Left ventricle myocardium superior (tissue), 1 donor: ENCODE measurements at places on chromosomes 6 and 20. TPM values are rescaled to one million over a fixed set of nuclear protein-coding genes. Genes with fewer than 3 reads are reported as not detected.

The RGS17 gene
- total RNA-seq: 0.05 TPM

The FILIP1 gene
- total RNA-seq: 156 TPM

The LRRC73 gene
- total RNA-seq: 1.0 TPM

The MICA gene
- total RNA-seq: 10.3 TPM

The EPPIN gene
- not detected for total RNA-seq

The USP49 gene
- total RNA-seq: 1.3 TPM

DNA sequence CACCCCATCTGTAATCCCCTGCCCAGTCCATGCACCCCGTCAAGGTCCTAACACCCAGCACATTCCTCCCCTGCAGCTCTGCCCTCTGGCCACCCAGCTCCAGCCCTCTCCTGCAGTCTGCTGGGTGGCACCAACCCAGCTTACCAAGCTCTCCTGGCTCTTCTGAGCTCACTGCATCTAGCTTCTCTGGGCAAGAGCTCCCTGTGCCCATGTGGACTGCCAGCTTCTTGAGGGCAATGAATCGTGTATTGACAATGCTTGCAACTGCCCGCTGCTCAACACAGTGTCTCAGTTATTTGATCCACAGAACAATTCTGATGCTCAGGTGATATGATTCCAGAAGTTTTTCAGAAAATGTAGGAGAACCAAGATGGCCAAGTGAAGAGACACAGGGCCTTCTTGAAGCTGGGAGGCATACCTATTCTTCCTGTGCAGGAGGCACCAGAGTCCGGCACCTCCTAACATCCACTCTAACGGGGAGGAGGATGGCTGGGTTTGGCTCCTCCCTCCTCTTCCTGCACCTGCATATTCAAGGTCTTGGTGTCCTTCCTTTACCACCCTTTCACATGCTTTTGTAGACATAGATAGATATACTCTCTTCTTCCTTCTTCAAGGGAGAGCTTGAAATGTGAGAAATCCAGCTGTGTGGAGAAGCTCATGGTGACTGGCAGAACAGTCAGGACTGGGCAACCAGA is 85.6 kb downstream of the TRERF1 start:
- no peak for DNase-seq

- DNase-seq: no peak
Observed at GRCh38 chr20:11937230-11937629, 19.5 kb downstream of the BTBD3 start.

GRCh38 chr6:40718401-40718800 is 131.2 kb upstream of the LRFN2 start:
- DNase-seq: no peak

DNA sequence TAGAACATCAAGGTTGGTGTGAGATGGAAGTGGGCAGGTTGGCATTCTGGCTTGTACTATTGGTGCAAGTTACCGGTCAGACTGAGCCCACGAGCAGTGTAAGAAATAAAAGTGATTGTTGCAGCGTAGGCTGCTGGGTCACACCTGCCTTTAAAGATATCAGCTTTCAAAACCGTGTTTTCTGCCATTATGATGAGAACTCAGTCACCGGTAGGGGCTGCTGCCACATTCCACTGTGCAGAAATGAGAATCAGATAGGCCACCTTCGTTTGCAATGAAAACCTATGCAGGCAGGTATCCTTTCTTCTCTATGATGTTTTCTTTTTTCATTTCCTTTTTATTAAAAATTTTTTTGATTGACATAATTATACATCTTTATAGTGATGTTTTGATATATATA is 168.5 kb downstream of the MYLK4 start:
- no peak for DNase-seq

GRCh38 chr6:144248476-144249301 is 36.4 kb upstream of the UTRN start:
- DNase-seq: no peak

DNA sequence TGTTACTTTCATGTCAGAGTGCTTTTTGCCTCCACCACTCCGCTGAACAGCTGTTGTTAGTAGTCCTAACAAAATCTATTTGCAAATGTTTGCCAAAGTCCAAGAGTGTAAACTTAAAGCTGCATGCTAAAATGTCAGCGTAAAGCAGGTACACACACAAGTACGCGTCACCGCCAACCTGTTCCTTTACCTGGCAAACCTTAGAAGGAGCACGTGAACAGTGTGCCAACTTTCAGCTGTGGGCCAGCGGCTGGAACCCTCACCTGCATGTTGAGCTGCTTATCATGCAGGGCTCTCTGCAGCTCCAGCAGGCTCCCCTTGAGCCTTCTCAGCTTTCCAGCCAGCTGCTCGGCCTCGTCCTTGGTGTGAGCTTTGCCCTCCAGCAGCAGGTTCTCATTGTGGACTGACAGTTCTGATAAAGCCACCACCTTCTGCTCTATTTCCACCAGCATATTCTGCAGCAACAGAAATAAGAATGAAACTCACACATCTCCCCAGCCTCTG is 359.3 kb downstream of the SYNE1 start:
- peak; percentile 73 for DNase-seq

DNA sequence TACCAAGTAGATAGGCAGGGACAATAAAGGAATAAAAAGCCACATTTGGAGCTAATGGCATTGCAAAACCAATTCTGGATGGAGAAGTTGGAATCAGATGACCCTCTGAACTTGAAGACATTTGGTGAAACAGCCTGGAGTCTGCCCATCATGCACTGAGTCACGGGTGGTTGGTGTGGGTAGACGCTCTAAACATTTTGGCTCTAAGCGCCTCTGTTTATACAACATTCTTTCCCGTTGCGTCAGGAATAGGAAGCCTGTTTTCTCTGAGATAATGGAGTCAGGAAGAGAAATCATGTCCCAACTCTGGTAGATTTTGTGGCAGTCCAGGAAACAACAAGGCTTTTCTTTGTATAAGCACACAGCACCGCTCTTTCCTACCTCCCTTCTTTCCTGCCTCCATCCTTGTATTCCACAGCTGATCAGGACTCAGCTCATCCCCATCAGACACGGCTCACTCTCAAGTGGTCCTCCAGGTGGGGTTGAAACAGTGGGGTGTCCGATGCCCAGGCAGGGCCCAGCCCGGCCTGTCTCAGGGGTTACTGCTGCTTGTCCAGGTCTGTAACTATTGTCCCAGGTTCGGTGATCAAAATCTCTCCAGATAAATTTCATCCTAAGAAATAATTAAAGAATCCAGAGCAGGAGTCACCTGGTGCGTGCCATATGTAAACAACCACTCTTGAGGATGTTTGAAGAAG is 12.1 kb upstream of the RAMACL start:
- DNase-seq: no peak

DNA sequence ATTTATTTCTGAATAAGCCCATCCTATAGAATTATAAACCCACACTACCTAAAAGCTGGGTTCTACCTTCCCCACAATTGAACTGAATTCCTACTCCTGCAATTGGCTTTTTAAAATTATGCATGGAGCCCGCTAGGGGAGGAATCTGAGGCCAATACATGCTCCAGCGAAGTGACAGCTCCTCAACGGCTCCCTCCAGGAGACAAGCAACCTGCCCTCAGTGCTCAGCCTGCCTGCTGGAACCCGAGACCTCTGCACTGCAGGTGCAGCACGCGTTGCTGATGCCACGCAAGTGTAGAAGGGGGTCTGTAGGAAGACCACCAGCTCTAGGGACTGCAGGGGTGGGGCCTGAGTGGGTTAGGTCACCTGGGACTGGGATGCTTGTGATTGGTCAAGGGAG is 170.2 kb upstream of the CDYL start:
- DNase-seq: no peak

- DNase-seq: no peak
Observed at GRCh38 chr6:56033401-56033800, 158.0 kb upstream of the BMP5 start.

- DNase-seq: no peak
Observed at GRCh38 chr6:79305020-79305419, 70.5 kb upstream of the HMGN3 start.

- DNase-seq: no peak
Observed at GRCh38 chr6:116390581-116390980, 19.8 kb downstream of the DSE start.

DNA sequence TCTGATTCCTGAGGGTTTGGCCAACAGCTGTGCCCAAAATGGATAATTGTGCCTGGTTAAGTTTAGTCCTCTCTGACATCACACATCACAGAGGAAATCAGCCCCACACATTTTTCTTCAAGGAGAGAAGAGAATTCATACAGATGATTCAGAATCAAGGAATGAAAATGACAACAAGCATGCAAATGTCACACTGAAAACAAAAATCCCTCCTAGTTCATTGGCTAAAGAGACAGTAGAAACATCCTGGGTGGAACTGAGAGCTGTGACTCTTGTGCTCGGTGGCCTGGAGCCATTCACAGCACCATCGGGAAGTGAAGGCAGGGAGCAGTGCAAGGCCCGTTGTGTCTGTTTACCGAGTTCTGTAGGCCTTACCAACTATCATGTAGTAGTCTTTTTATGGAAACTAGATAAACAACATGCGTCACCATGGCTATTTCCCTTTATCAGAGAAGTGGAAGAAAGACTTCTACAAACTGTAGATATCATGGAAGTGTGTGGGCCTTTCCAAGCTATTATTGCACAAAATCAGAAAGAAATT is 81.7 kb upstream of the TENT5A start:
- peak; percentile 72 for DNase-seq

DNA sequence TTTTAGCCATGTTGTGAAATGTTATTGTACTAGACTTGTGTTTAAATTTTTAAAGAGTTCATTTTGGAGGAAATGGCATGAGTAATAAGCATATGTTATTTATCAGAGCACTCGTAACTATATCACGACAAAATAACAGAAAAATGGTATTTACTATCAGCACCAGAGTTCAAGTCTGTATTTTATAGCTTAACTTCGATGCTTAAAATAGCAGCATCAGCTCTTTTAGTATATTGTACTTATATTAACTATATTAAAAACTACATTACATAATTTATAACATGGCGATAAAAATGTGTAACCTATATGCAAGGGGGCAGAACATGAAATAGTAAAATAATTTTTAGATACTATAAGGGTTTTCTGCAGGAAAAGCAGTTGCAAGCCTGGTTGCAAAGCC is 52.9 kb downstream of the ABRACL start:
- no peak for DNase-seq

DNA sequence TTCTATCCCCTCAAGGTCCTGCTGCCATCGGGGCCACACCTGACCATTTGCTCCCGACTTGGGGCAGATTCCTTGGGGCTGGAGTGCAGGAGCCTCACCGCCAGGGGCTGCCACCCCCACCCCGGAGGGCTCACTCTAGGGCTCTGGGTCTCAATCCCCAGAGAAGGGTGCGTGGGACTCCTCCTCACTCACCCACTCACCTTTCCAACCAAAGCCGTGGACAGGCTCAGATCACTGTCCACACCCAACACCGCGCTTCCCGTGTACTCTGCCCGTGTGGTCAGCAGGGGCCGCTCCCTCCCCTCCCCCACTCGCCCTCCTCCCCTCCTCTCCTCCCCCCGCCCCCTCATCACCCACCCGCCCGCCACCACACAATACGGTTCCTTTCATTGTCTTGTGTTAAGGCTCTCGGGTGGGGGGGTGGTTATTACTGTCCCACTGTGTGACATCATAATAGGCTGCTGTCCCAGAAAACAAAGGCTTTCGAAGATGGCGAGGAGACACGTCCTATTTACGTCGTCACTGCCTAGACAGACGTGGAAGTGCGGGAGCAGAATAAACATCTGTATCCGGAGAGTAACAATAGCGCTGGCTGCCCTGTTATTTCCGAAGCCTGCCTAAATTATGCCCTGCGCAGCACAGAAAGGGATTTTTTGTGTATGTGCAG is 85.8 kb downstream of the YTHDF1 start:
- DNase-seq: no peak

DNA sequence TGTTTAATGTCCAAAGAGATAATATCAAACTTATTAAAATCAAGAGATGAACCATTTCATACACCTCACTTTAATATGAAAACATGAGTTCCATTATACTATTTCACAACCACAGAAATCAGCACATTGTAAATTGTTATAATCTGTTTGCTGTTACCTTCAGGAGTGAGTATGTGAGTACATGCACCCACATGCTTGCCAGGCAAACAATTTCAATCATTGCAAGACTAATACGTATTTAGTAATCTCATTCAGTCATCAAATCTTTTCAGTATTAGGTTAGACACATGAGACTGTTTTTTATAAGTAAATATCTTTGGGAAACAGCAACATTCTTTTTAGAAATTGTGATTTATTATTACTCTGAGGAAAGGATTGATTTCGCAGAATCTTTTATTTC is 9.3 kb upstream of the EPM2A start:
- DNase-seq: no peak

DNA sequence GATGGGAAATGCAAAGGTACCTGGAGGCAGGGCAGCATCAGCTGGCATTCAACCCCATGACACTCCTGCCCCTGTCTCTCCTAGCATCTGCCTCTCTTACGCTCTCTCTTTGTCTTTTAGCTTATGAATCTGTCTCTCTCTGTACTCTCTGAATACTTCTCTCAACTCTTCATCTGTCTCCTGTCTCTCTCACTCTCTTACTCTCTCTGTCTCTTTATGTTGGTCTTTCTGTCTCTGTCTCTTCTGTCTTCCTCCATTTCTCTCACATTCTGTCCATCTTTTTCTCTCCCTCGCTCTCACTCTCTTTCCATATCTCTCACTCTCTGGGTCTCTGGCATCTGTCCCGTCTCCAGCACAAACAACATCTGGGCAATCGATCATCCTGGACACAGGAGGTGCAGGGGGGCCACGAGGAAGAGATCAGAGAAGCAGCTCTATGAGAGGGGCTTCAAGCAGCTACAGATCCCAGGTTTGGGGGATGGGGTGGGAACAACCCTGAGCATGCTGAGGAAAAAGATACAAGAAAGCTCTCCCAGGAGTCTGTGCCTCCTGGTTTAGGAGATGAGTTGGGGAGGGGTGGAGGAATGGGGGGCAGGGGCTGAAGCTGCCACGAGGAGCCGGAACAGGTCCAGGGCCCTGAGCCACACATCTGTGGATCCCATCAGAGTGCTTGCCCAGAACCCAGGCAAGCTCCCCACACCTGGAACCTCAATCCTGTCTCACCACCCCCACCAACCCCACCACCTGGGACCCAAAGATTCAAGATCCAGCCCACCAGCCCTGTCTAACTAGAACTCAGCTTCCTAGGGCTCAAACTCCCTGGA is 2.4 kb downstream of the COL11A2 start:
- no peak for DNase-seq

- DNase-seq: no peak
Observed at GRCh38 chr6:167112421-167112820, 10.5 kb upstream of the CCR6 start.

- DNase-seq: no peak
Observed at GRCh38 chr6:47179286-47179685, 130.4 kb downstream of the TNFRSF21 start.

GRCh38 chr20:47127999-47128398 is 228.5 kb downstream of the ZMYND8 start:
- no peak for DNase-seq

- DNase-seq: no peak
Observed at GRCh38 chr6:165090242-165090641, 219.2 kb downstream of the C6orf118 start.

DNA sequence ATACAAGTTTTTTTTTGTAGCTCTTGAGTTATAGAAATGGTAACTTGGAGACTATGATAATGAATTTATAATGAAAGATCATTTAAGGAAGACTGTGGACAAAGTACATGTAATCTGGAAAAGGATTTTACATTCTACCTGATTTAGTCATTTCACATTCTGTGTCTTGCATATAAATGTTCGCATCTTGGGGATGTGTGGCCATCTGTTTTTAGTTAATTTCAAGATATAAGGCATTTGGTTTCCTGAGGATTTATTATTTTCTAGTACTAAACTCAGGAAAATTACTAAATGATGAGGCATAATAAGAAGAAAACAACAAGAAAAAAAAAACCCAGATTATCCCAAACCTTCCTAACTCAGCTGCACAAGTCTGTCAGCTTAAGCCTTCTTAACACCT is 112.7 kb upstream of the PRL start:
- no peak for DNase-seq
